A549 treated with dexamethasone at 1 μM for 4 hours (cell line): ENCODE measurements at places on chromosomes 6 and 20. TPM values are rescaled to one million over a fixed set of nuclear protein-coding genes. Genes with fewer than 3 reads are reported as not detected.

The AURKA gene
- 94.0 to 106 TPM (median 104 TPM) in 5 replicates for total RNA-seq

The ZSCAN12 gene
- 1.3 to 2.2 TPM (median 1.8 TPM) in 5 replicates for total RNA-seq

The FOXF2 gene
- total RNA-seq: 15.1 to 19.5 TPM (median 18.9 TPM) in 5 replicates

The ENPP1 gene
- total RNA-seq: 1.3 to 2.0 TPM (median 1.6 TPM) in 5 replicates

The RBM24 gene
- 5.2 to 9.3 TPM (median 6.5 TPM) in 5 replicates for total RNA-seq

The CCHCR1 gene
- 7.1 to 8.3 TPM (median 7.5 TPM) in 5 replicates for total RNA-seq

The OLIG3 gene
- total RNA-seq: not detected in 5 replicates

The SLCO4A1 gene
- total RNA-seq: 10.3 to 16.8 TPM (median 15.7 TPM) in 5 replicates

The UNC93A gene
- total RNA-seq: not detected in 5 replicates

The GFOD1 gene
- total RNA-seq: 1.4 to 2.0 TPM (median 1.7 TPM) in 5 replicates

The FAM50B gene
- 4.6 to 6.2 TPM (median 5.8 TPM) in 5 replicates for total RNA-seq

The PTCRA gene
- not detected in 5 replicates for total RNA-seq

The RIPPLY2 gene
- 0.31 to 0.49 TPM (median 0.39 TPM) in 4 of 5 replicates, not detected in the other for total RNA-seq

The MANEA gene
- 2.7 to 4.1 TPM (median 4.0 TPM) in 5 replicates for total RNA-seq

The PPP1R3G gene
- total RNA-seq: 1.5 to 2.3 TPM (median 2.0 TPM) in 5 replicates

The DPPA5 gene
- not detected in 5 replicates for total RNA-seq

The GFRAL gene
- not detected in 5 replicates for total RNA-seq

The ACTL10 gene
- not detected in 5 replicates for total RNA-seq

The MYH7B gene
- total RNA-seq: 0.03 to 0.18 TPM (median 0.16 TPM) in 5 replicates

The PHF20 gene
- 33.6 to 40.3 TPM (median 38.0 TPM) in 5 replicates for total RNA-seq

The OTOR gene
- total RNA-seq: not detected in 5 replicates

The EYS gene
- total RNA-seq: 0.01 to 0.06 TPM in 2 of 5 replicates, not detected in the others

The PGBD1 gene
- total RNA-seq: 4.1 to 5.0 TPM (median 4.8 TPM) in 5 replicates

The RHAG gene
- total RNA-seq: 0.07 TPM in 1 of 5 replicates, not detected in the others

The C4A gene
- total RNA-seq: 0.63 to 1.2 TPM (median 0.89 TPM) in 5 replicates

The MYMX gene
- not detected in 5 replicates for total RNA-seq

The BPIFB1 gene
- total RNA-seq: 0.06 to 0.16 TPM (median 0.15 TPM) in 3 of 5 replicates, not detected in the others

The LTB gene
- total RNA-seq: 0.20 to 0.46 TPM (median 0.32 TPM) in 5 replicates

The MDFI gene
- total RNA-seq: 0.47 to 0.87 TPM (median 0.61 TPM) in 5 replicates

The TTI1 gene
- 17.8 to 23.9 TPM (median 23.0 TPM) in 5 replicates for total RNA-seq

The ZNF165 gene
- 0.73 to 0.88 TPM (median 0.81 TPM) in 5 replicates for total RNA-seq

The TCP11 gene
- total RNA-seq: not detected in 5 replicates

The MEP1A gene
- total RNA-seq: not detected in 5 replicates

The ZBTB46 gene
- 0.65 to 0.82 TPM (median 0.73 TPM) in 5 replicates for total RNA-seq

The PTGIS gene
- 0.02 to 0.07 TPM (median 0.06 TPM) in 3 of 5 replicates, not detected in the others for total RNA-seq

The PLTP gene
- 1.6 to 1.8 TPM (median 1.6 TPM) in 5 replicates for total RNA-seq

The SLC22A7 gene
- not detected in 5 replicates for total RNA-seq

The NKX2-2 gene
- total RNA-seq: not detected in 5 replicates

The ADGRF1 gene
- total RNA-seq: 0.04 to 0.09 TPM in 2 of 5 replicates, not detected in the others

The CCNC gene
- 25.0 to 39.7 TPM (median 28.4 TPM) in 5 replicates for total RNA-seq

The ENPP5 gene
- total RNA-seq: not detected in 5 replicates

The GNAS-AS1 gene
- not detected in 5 replicates for total RNA-seq

The HLA-DPA1 gene
- 0.09 to 0.11 TPM in 2 of 5 replicates, not detected in the others for total RNA-seq

The JPH2 gene
- total RNA-seq: 5.8 to 9.0 TPM (median 6.8 TPM) in 5 replicates

The BMP5 gene
- 0.01 to 0.04 TPM in 2 of 5 replicates, not detected in the others for total RNA-seq

The EFCAB8 gene
- not detected in 5 replicates for total RNA-seq

The SCRT2 gene
- total RNA-seq: 0.04 TPM in 1 of 5 replicates, not detected in the others

The HDGFL1 gene
- total RNA-seq: not detected in 5 replicates

The DNMT3B gene
- 2.9 to 4.5 TPM (median 3.7 TPM) in 5 replicates for total RNA-seq

The ID4 gene
- 0.61 to 1.0 TPM (median 0.80 TPM) in 5 replicates for total RNA-seq

The ORC3 gene
- 14.8 to 20.3 TPM (median 16.6 TPM) in 5 replicates for total RNA-seq
